Iris pigment epithelial cell (primary cell): ENCODE measurements at places on chromosomes 4 and X.

DNA sequence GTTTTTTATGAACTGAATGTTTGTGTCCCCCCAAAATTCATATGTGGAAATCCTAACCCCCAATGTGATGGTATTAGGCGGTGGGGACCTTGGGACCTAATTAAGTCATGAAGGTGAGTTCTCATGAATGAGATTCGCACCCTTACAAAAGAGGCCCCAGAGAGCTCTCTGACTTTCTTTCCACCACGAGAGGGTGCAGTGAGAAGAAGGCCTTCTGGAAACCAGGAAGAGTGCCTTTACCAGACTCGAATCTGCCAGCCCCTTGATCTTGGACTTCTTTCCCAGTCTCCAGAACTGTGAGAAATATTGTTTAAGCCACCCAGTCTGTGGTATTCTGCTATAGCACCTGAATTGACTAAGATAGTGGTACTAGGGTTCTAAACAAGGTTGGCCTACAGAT lies 40.8 kb downstream of the STK26 start:
- no peak for DNase-seq

- peak; percentile 91 for DNase-seq
These were observed 47.4 kb downstream of the FGF2 start for GRCh38 chr4:122873821-122874593.

GRCh38 chrX:134324359-134324758 lies 87.4 kb downstream of the CCDC160 start:
- DNase-seq = no peak

DNA sequence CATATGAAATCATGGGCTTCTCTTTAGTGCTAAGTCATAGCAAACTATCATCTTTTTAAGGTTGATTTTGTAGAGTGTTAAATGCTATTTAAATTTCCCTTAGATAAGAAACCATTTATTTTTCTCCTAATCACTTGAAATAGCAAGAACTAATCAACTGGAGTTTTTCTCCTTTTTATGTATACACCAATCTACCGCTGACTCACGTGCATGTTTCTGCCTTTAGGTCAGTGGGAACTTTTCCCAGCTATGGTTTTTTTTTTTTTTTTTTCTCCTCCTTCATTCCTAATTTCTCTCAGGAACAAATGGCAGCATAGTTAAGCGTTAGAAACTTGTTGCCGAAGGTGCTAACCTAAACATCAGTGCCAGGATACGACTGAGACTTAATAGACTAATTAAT lies 176.4 kb downstream of the BMPR1B start:
- DNase-seq = peak; percentile 54

DNA sequence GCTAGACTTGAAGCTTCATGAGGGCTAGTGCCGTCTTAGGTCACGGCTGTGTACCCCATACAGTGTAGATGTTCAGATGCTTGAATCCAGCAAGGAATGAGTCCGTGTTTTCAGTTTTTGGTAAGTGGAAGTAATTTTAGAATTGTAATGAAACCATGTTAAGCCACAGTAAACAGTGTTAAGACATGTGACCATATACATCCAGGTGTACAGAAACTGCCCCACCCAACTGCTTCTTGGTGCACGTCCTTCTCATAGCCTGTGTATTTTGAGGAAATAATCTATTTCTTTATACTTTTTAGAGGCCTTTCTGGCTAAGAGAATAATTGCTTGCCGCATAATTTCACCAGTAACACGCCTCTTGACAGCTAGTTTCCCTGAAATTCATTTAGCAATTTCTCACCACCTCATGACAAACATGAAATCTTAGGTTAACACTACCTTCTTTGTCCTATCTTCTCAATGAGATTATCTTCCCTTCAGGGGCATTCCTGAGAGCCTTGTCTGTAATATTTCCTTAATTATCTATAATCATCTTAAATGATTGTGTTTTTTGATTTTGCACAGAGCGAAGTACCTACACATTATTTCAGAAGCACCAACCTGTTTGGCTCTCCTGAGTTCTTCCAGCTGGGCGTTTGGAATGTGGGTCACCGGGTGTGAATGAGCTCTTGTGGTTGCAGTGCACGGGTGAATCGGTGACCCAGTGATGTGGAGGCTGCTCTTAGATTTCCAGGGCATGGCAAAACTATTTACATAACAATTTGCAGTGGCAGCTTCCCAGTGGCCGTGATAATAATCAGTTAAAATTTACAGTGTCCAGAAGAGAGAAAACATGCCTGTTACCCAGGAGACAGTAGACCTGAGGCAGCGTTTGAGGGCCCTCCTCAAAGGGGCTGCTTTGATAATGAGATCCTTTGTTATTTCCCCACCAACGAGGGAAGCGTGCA lies 50.2 kb upstream of the TADA2B start:
- peak; percentile 50 for DNase-seq

DNA sequence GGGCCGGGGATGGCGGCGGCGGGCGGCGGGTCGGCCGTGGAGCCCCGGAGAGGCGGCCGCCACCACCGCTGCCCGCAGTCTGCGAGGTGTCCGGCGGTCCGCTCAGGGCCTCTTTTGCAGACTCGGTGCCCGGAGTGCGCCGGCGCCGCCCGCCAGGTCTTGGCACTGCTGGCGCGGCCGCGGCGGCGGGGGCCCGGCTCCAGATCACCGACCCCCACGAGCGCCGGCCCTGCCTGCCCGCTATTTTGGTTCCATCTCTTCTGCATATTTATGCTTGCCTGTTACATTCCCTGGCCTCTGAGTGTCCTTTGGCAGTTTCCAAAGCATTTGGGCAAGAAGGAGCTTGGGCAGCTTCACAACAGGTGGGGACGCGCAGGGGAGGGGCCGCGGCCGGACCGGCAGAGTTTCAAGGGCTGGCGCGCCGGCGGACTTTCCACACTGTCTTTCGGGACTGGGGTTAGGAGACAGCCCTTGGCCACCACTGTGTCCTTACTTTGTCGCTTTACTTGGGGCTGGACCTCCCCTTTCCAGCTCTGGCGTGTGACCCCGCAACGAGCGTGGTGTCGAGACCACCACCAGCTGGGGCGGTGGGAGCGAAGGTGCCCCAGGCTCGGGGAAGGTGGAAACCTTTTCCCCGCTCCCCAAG lies 668 bp upstream of the TAPT1 start:
- DNase-seq = peak; percentile 30

- no peak for DNase-seq
These were observed 34.9 kb upstream of the PPP2R2C start for GRCh38 chr4:6507345-6507744.

DNA sequence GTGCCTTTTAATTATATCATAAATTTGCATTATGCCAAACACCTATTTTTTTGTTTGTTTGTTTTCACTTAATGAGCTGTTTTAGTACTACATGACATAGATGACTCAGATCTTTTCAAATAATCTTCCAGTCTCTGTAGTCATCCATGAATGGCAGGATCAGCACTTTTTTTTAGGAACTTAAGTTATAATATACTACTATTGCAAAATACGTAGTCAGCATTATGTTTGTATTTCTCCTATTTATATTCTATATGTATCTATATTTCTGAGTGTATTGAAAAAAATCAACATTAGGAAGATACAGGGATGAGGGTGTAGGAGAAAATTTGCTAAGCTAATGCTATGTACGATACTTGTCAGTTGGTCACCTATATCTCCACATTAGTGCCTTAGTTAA lies 773.1 kb upstream of the AGA start:
- DNase-seq = no peak

DNA sequence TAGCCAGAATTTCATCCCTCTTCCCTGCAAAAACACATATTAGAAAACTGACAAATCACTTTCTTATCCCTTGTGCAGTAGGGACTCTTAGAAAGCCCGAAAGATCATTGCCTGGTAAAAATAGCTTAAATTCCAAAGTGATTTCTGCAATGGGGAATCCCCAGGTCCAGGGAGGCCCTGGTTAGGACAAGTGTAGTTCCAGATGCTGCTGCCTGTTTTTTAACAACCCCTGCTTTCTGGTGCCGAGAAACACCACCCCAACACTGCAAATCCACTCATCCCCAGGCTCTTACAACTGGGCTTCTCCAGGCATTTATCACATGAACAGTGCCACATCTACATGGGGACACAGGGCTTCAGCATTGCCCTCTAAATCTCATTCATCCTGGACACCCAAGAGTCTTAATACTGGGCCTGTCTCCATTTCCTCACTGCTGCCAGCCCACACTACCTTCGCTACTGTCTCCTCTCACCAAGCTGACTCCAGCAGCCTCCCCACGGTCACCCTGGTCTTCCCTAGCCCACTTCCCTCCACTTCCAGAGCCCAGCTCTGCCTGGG lies 112.2 kb upstream of the PSAPL1 start:
- peak; percentile 54 for DNase-seq
